Hippocampal formation (tissue), 2 donors: ENCODE measurements at places on chromosomes 6 and 20.
A peak's percentile ranks its signal among the peaks of the same experiment; 100 is the strongest.

GRCh38 chr20:63461104-63461763, 11.2 kb downstream of the KCNQ2 start:
- no peak for DNase-seq

DNA sequence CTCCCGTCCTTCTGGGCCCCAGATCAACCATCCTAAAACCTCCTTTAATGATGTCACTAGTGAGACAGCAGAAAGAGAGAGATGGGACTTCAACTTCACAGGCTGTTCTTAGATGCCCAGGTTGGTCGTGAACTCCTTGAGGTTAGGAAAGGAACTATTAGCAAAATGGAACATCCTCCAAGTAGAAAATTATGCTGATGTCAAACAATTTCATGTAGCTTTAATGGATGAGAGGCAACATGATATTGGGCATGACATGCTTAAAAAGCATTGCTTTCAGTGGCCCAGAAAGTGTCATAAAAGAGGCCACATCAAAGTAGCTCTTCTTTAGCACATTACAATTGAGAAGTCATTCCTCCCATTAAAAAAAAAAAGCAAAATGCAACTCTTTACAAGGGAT, 248.1 kb downstream of the PTPRT start:
- no peak for DNase-seq

GRCh38 chr6:149922642-149923326, at the start of gene RAET1G:
RAET1G (minus strand) TSS chr6:149923121; CDS start chr6:149923010, 111 bp downstream.
- peak; percentile 73 for DNase-seq

GRCh38 chr20:29878777-29879442, 1378.6 kb upstream of the DEFB115 start:
- DNase-seq = no peak

GRCh38 chr20:9368893-9369292, 145.5 kb upstream of the LAMP5 start:
- DNase-seq = no peak

DNA sequence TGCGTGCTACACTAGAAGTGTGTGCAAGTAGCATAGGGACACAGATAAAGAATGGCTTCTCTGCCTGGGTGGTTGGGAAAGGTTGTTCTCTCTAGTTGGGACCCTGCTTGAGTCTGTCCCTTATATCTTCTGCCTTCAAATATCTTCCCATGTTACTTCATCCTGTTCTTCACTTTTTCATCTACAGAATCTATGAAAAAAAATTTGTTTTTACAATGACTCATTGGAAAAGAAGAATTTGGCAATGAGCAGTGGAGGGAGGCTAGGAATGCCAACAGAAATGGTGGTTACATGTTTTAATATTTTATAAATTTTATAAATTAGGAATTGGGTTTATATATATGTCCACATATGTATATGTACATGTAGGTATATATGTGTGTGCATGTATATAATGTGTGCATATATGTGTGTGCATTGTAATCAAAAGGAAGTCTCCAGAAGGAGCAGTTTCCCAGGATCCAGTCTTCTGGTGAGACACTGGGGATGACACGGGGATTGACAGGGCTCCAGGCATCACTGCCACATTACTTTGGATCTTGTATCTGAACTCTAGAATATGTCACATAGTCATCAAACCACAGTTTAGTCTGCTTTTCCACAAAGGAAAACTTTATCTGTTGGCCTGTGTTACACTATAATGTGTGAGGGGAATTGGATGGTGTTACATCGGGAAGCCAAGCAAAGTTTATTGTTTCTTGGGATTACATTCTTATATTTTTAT, 75.3 kb upstream of the RIPOR2 start:
- no peak for DNase-seq

DNA sequence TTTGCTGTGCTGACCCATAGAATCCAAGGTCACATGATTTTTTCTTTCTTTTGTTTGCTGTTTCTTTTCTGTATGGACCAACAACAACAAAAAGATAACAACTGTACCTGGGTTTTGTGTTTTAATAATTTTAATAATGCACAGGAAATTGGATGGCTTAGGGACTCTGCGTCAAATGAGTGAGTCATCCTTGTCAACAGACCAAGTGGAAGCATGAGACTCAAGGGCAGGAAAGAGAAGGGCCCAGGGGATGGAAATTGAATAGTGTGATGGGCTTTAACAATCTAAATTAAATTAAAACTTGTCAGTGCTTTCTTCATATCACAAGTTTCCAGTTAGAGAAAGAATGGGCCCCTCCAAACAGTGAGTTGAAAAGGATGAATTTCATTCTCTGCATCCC, 413.0 kb downstream of the PREX1 start:
- no peak for DNase-seq

- DNase-seq = no peak
Measured at GRCh38 chr20:47412083-47412482, 55.6 kb upstream of the ZMYND8 start.

DNA sequence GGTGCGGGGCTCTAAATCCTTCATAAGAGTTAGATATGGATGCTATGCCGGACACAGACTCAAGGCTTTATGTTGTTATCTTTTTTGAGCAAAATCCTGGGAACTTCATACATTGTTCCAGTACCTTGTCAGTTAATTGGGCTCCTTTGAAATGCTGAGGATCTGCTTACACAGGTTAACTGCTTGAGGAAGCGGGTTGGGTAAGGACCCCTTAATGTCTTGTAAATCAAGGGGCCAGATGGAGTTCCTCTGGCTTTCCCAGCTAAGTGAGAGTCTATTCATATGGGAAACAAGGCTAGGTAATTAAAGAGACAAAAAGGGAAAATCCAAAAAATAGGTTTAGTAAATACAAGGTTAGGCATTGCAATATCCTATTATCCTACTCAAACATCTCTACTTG, 141.5 kb downstream of the OR2B2 start:
- DNase-seq = no peak

DNA sequence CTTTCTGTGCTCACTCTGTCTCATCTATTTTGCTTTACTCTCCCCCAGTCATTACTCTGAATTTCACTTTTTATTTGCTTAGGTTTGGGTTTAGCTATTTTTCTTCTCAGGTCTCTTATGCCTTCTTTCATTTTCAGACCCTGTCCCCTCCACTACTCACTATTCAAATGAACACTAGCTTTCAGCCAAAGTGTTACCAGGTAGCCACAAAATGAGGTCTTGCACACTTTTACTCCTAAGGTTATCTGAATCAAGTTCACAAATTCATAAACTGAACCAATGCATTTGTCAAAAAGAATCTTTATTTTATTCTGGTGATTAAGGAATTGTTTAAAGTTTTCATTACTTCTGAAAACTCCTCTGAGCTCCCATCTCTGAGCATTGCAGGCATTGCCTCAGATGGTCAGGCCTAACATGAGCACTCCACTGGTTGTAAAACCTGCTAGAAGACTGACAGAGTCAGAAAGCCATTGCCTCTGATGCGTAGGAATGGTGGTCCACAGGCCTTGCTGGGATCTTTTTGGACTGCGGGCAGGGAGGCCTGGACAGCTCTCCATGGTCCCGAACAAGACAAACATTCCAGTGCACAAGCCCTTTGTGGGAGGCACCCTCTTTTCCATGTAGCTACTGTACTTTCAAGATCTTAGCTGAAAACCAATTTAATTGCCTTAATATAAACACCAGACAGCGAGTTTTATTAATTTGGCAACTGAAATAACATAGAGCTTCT, 48.5 kb downstream of the FYN start:
- DNase-seq = no peak

- no peak for DNase-seq
Measured at GRCh38 chr6:26432627-26433201, 7.6 kb upstream of the BTN3A3 start.

GRCh38 chr6:30601436-30601814, 15.6 kb downstream of the PPP1R10 start:
- DNase-seq = no peak
